ENCODE measurements at places on chromosomes 5 and 9. TPM values are rescaled to one million over a fixed set of nuclear protein-coding genes. Genes with fewer than 3 reads are reported as not detected.

Gene NR2F1-AS1
- total RNA-seq, result 2.6 TPM

Gene ROR2
- total RNA-seq, result 0.90 TPM

Gene CSF1R
- 0.35 TPM for total RNA-seq

Gene INSL4
- 17.1 TPM for total RNA-seq

Gene ELAVL2
- 0.04 TPM for total RNA-seq

Gene ADAMTS16
- 1.4 TPM for total RNA-seq

Gene SLC34A1
- total RNA-seq, result not detected

Gene HACD4
- 1.0 TPM for total RNA-seq

Gene MUSK
- total RNA-seq, result not detected

Gene COL27A1
- 8.7 TPM for total RNA-seq

Gene PLPPR1
- not detected for total RNA-seq

Gene PCDHA4
- 1.8 TPM for total RNA-seq

Gene DAB2IP
- total RNA-seq, result 11.0 TPM

Gene LURAP1L
- total RNA-seq, result 28.2 TPM

Gene FBP1
- total RNA-seq, result not detected

Gene TERT
- 2.7 TPM for total RNA-seq

Gene FRRS1L
- total RNA-seq, result 0.22 TPM

Gene CDKN2A
- not detected for total RNA-seq

Gene TUSC1
- 6.7 TPM for total RNA-seq

Gene CTXN3
- not detected for total RNA-seq

Gene TEX48
- not detected for total RNA-seq

Gene TPPP
- 5.4 TPM for total RNA-seq

Gene WDR36
- 13.9 TPM for total RNA-seq

Gene BARHL1
- not detected for total RNA-seq

Gene SLC27A6
- total RNA-seq, result not detected

Gene ENC1
- 3.4 TPM for total RNA-seq

Gene CNTNAP3
- total RNA-seq, result 12.3 TPM

Gene ST8SIA4
- 0.45 TPM for total RNA-seq

Gene SPATA9
- total RNA-seq, result not detected

Gene WDR41
- 54.6 TPM for total RNA-seq

Gene SLC36A2
- not detected for total RNA-seq

Gene OR5C1
- not detected for total RNA-seq

Gene NME5
- total RNA-seq, result not detected

Measured in A549 treated with dexamethasone at 1 μM for 4 hours (cell line).